ENCODE measurements at places on chromosomes 3 and 15. TPM values are rescaled to one million over a fixed set of nuclear protein-coding genes. Genes with fewer than 3 reads are reported as not detected.

- H3K36me3 ChIP-seq = no peaks in the 10 kb centered on the region
- peak; percentile 41 for DNase-seq
- no peaks in the 10 kb centered on the region for H3K27me3 ChIP-seq
Observed at GRCh38 chr3:52721002-52721729, 15.3 kb downstream of the SPCS1 start.

- H3K36me3 ChIP-seq = no peaks in the 10 kb centered on the region
- peaks cover 2% of the 10 kb centered on the region for H3K27me3 ChIP-seq
- no peak overlapping the region for H3K27ac ChIP-seq
- no peak overlapping the region for H3K4me3 ChIP-seq
- DNase-seq = no peak
Observed at GRCh38 chr15:86362555-86362954, 282.9 kb downstream of the AGBL1 start.

GOLGA8R gene
- total RNA-seq = 4.6 TPM

DNA sequence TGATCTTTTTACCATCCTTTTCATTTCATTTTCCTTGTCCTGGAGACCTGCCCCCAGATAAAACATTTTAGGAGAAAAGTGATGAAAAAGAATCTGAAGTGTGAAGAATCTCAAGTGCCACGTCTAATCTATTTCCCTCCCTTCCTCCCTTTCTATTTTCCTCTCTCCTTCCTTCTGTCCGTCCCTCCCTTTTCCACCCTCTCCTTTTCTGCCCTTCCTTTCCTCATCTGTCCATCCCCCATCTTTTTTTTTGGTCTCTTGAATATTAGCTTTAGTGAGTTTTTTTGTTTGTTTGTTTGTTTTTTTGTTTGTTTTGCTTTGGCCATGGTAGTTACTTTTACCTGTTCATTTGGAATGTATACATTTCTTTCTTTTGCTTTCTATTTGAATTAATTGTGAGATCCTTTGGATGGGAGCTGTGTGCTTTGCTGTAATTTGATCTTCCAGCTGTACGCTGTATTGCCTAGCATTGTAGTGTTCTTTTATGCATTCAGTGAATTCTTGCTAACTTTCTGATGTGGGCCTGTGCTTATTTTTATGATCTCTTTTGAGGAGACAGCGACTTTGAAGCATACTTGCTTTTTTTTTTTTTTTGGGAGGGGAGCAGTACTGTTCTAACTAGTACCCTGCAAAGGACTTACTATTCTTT, 19.2 kb downstream of the CDIN1 start:
- no peak overlapping the region for H3K27ac ChIP-seq
- no peaks in the 10 kb centered on the region for H3K4me1 ChIP-seq
- H3K4me3 ChIP-seq = no peak overlapping the region
- no peak for DNase-seq
- H3K27me3 ChIP-seq = no peaks in the 10 kb centered on the region

GRCh38 chr3:60675424-60675823, 575.8 kb downstream of the FHIT start:
- no peaks in the 10 kb centered on the region for H3K4me1 ChIP-seq
- H3K4me3 ChIP-seq = no peak overlapping the region
- no peak overlapping the region for H3K27ac ChIP-seq
- H3K27me3 ChIP-seq = no peaks in the 10 kb centered on the region
- DNase-seq = no peak

GRCh38 chr15:99618941-99619411, 53.2 kb downstream of the MEF2A start:
- H3K27ac ChIP-seq = no peak overlapping the region
- H3K4me1 ChIP-seq = peaks cover 13% of the 10 kb centered on the region
- no peak overlapping the region for H3K4me3 ChIP-seq
- H3K36me3 ChIP-seq = no peaks in the 10 kb centered on the region

MUC20 gene
- 9.9 TPM for total RNA-seq

DNA sequence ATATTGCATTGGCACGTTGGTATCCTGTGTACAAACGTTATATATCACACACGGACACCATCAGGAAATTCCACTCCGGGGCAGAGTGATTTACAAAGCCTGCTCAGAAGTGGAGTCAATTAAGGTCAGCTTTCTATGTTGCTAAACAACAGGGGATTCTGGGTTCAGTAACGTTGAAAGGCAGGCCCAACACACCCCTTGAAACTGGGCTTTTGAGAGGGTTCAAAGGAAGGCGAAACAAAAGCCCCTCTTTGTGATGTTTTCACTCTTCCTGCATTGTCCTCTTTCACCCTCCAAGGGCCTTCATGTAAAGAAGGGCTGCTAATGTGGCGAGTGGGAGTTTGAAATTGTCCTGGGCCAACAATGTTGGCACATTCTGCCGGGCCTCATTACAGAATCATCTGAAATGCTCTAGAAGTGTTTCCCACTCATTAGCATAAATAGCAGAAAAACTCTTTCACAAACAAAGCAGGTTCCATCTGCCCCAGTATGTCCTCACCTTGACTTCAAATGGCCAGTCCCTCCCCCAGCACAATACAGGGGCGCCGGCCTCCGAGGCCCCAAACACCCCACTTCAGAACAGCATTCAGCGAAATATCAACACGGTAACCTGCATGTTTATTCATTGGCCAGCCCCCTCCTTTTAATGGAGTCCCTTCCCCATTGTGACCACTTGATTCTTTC, 76.4 kb downstream of the HES1 start:
- H3K4me1 ChIP-seq = no peaks in the 10 kb centered on the region
- no peaks in the 10 kb centered on the region for H3K36me3 ChIP-seq
- no peak overlapping the region for H3K27ac ChIP-seq
- no peak overlapping the region for H3K4me3 ChIP-seq
- H3K27me3 ChIP-seq = no peaks in the 10 kb centered on the region
- no peak for DNase-seq

DNA sequence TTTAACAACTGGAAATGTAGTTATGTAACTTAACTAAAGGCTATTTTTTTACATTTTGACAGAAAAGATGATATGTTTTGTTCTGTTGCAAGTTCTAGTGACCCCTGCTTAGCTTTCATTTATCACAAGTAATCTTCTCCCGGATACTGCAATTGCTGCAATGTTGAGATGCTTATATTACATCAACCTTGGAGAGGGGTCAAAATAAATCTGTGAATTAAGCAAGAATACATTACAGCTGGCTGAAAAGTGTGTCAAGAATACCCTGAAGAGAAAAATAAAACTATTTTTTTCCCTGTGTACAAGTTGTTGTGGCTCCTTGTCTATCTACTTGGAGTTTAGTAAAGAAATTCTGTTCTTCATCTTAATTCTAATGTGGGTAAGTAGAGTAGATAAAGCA, 232.1 kb upstream of the GOLIM4 start:
- H3K27me3 ChIP-seq = no peaks in the 10 kb centered on the region
- no peak overlapping the region for H3K27ac ChIP-seq
- no peaks in the 10 kb centered on the region for H3K36me3 ChIP-seq
- H3K4me1 ChIP-seq = no peaks in the 10 kb centered on the region
- DNase-seq = no peak
- no peak overlapping the region for H3K4me3 ChIP-seq

- no peak overlapping the region for H3K4me3 ChIP-seq
- H3K27ac ChIP-seq = no peak overlapping the region
- H3K4me1 ChIP-seq = no peaks in the 10 kb centered on the region
- H3K27me3 ChIP-seq = no peaks in the 10 kb centered on the region
- H3K36me3 ChIP-seq = peaks cover 13% of the 10 kb centered on the region
Observed at GRCh38 chr3:193656878-193657282, 63.9 kb downstream of the OPA1 start.

- H3K27ac ChIP-seq = no peak overlapping the region
- H3K36me3 ChIP-seq = no peaks in the 10 kb centered on the region
- no peak for DNase-seq
- H3K4me1 ChIP-seq = no peaks in the 10 kb centered on the region
Observed at GRCh38 chr3:97610626-97611025, 153.9 kb upstream of the ARL6 start.

GRCh38 chr3:24299806-24300626, 194.6 kb downstream of the THRB start:
- no peak for DNase-seq
- H3K4me1 ChIP-seq = no peaks in the 10 kb centered on the region
- H3K36me3 ChIP-seq = no peaks in the 10 kb centered on the region
- H3K27ac ChIP-seq = no peak overlapping the region
- H3K4me3 ChIP-seq = no peak overlapping the region

DNA sequence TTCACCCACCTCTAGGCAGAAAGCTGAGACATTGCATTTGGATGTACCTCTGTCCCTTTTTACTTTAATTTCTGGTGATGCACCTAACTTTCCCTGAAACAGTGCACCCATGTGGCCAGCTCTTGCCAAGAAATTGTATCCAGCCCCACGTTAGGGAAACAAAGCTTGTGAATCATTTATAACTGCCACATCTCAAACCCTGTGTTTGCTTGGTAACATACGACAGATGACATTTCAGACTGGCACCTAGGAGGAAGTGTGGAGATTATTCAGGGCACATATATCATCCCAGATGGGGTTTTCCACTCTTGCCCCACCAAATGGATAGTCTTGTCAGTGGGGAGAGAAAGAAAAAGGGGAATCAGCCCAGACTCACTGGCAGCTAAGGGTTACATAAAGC, 2.1 kb downstream of the CYB561D2 start:
- H3K27me3 ChIP-seq = no peaks in the 10 kb centered on the region
- DNase-seq = no peak
- H3K36me3 ChIP-seq = peaks cover 45% of the 10 kb centered on the region
- peaks cover 62% of the 10 kb centered on the region for H3K4me1 ChIP-seq
- no peak overlapping the region for H3K27ac ChIP-seq

DPH6 gene
- total RNA-seq = 14.5 TPM
